GOT3 (cell line): ENCODE measurements at places on chromosomes 3 and 15.

- no peak for DNase-seq
Measured at GRCh38 chr3:12471241-12471640, 13.0 kb upstream of the TSEN2 start.

GRCh38 chr3:184679056-184679816, 32.6 kb downstream of the MAGEF1 start:
- no peak for DNase-seq

- DNase-seq, result no peak
Measured at GRCh38 chr3:42651248-42652091, 2.0 kb upstream of the ZBTB47 start.

DNA sequence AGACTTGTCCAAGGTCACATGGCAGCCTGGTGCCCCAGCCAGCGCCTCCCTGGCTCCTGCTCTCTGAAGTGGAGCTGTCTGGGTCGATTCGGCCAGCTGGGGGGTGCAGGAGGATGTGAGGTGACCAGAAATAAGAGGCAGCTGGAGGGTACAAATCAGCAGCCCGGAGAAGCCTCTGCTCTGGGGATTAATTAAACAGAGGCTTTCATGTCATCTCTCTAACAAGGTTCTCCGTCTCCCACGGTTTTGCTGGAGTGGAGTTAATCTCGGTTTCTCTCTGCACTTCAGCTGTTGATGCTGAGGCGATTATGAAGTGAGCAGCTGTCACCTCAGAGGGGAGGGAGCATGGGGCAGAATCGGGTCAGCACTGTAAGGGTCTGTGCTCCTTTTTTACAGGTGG, 236.8 kb downstream of the TLE3 start:
- no peak for DNase-seq

DNA sequence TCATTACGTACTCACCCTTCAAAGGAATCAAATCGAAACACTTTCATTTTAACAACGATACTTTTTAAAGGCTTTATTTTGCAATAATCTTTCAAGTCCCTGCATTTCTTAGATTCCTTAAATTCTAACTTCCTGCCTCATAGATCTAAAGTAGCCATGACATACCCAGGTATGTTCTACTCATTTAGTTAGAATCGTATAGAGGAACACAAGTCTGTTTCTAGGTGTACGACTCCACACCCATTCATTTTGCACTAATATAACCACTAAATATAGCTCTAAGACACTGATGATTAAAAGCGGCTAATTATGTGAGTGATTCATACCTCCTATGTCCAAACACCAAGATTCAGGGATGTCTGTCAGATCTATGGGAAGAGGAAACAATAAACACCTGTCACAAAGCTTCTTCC, 1.3 kb downstream of the ATP13A3 start:
- no peak for DNase-seq

DNA sequence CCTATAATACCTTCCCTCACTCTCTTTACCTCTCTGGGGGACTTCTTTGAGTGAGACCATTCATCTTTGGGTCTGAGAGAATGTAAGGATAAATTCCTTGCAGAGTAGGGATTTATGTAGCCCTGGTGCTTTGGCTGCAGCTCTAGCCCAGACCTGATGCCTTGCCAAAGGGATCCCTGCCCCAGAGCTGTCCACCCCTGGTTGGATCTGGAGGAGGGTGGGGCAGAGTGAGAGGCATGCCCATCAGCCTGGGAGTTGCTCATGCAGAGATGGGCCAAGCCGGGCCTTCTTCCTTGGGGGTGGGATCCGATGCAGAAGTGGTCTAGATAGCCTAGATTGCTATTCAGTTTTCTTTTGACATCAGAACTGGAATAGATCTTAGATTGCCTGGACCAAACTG, 31.5 kb downstream of the RTP1 start:
- DNase-seq, result no peak

GRCh38 chr3:126126811-126127431, 43.0 kb upstream of the SLC41A3 start:
- DNase-seq, result no peak

GRCh38 chr3:157113832-157114505, 46.0 kb downstream of the CCNL1 start:
- DNase-seq, result no peak

DNA sequence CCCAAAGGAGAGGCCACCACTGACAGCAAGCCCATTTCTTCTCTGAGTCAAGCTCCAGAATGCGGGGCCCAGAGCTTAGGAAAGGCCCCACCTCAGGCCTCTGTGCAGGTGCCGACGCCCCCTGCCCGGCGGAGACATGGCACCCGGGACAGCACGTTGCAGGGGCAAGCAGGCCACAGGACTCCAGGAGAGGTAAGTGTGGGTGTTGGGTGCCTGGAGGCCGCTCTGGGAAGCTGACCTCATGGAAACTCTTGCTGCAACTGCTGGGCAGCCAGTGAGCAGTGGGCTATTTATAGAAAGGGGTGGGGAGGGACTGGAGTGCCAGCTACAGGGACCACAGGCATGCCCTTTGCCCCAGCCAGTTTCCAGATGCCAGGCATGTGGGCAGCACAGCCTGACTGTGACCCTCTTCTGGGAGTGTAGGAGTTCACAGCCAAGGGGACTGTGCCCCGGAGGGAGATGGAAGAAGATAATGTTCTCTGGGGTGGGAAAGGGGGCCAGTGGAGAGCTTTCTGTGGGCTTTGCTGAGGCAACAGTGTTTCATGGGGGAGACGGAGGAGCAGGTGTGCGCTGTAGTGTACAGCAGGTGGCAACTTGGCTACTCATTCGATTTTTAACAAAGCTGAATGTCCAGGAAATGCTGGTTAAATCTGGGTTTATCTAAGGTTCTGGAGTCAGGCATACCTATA, 23.7 kb downstream of the ALPK3 start:
- peak; percentile 48 for DNase-seq

GRCh38 chr15:100670505-100671021, 68.2 kb downstream of the ASB7 start:
- no peak for DNase-seq

DNA sequence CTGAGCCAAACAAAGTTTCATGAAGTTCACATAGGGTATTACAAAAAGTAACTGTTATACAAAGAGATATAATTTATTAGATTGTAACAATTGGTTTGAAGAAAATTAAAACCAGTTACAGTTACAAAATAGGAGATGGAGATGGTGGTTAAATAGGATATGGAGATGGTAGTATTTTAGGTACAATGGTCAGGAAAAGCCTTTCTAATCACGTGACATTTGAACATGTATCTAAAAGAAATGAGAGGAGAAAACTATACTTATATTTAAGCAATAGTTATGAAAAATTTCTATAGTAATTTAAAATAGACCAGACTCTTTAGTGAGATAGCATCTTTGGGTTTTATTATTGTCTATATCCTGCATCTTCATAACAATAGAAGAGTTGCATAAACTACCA, 312.9 kb downstream of the RBMS3 start:
- DNase-seq, result no peak

GRCh38 chr3:152454076-152454875, 185.5 kb downstream of the MBNL1 start:
- DNase-seq, result no peak

DNA sequence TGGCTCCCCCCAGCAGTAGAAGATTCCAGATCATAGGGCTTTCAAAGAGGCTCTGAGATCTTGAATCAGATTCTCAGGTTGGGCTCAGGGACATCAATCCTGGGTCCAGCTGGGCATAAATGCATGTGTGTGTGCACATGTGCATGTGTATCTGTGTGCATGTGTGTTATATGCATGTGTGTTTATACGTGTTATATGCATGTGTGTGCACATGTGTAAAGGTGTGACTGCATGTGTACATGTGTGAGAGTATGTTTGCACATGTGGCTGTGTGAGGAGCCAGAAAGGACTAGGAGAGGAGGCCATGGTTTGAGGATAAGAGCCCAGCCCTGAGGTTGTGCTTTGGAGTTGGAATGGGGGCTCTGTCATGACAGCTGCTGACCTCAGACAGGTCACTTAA, 1.8 kb upstream of the MAPKAPK3 start:
- no peak for DNase-seq

GRCh38 chr3:129304962-129305222, 26.2 kb downstream of the HMCES start:
- no peak for DNase-seq

DNA sequence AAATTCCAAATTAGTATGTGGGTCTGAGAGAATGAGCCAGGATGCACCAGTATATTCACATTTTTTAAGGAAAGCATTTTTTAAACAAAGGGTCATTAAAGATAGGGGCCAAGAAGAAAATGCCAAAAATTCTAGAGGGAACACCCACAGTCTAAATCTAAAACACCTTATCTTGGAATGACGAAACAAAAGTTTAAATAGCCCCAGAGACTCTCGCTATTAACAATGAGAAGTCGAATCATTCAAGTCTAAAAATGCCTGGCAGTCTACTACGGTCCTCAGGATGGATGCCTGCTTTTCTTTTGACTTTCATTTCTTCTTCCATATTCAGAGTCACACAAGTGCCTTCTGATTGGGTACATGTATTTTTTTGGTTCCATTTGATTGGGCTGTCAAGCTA, 66.3 kb downstream of the SSUH2 start:
- no peak for DNase-seq

DNA sequence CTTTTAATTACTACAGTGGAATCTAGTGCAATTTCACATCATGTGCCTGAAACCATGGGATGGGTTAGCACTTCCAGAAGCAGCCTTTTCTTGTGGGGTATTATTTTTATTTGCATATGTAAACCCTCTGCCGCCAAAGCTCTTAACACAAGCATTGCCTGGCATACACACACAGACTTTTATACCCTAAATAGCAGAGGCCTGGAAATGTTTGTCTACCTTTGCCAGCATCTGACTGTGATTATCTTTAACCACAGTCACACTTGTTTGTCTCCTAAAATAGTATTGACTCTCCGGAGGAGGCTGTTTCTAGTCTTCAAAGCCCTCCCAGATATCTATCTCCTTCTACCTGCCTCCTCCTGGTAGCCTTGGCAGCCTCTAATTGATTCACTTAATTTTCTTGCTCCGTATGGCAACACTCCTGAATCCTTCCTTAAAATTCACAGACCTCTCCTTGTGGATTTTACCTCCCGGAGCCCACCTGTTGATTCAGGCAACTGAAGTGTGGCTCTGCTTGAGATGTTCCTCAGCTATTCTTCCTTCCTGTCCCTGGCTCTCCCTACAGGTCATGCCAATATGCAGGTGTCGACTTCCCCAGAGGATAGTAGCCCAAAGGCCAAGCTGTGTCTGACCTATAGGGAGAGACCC, 127.1 kb upstream of the UMPS start:
- no peak for DNase-seq

DNA sequence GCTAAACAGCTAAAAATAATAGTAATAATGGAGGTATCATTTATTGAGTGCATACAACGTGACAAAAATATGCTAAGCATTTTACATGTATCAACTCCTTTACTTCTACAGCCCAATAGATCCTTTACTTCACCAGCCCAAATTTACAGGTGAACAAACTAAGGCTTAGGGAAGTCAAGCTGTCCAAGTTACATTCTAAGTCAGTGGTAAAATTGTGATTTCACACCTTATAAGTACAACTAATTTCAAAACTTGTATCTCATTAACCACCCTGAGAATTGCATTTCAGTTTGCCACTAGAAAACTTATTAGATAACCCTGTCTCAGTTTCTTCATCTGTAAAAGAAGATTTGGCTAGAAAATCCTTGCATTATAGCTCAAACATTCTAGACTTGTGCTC, 10.7 kb downstream of the SLC33A1 start:
- no peak for DNase-seq

DNA sequence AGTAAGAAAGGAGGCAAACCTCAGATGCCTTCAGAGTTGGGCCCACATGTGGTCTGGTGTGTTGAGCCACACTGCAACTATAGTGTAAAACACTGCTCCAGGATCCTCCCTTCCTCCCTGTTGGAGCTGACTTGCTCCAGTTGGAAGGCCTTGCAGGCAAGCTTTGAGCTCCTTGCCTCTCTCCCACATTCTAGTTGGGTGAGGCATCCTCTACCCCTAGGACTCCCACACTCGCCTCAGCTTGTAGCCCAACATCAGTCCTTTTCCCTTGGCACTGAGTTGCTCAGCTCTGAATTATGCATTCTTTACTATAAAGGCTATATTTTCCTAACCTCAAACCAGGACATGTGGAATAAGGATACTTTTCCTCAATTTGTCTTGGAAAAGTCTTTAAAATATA, 143.9 kb downstream of the NECTIN3 start:
- no peak for DNase-seq

GRCh38 chr15:50248994-50249582, 16.4 kb downstream of the HDC start:
- DNase-seq, result no peak

DNA sequence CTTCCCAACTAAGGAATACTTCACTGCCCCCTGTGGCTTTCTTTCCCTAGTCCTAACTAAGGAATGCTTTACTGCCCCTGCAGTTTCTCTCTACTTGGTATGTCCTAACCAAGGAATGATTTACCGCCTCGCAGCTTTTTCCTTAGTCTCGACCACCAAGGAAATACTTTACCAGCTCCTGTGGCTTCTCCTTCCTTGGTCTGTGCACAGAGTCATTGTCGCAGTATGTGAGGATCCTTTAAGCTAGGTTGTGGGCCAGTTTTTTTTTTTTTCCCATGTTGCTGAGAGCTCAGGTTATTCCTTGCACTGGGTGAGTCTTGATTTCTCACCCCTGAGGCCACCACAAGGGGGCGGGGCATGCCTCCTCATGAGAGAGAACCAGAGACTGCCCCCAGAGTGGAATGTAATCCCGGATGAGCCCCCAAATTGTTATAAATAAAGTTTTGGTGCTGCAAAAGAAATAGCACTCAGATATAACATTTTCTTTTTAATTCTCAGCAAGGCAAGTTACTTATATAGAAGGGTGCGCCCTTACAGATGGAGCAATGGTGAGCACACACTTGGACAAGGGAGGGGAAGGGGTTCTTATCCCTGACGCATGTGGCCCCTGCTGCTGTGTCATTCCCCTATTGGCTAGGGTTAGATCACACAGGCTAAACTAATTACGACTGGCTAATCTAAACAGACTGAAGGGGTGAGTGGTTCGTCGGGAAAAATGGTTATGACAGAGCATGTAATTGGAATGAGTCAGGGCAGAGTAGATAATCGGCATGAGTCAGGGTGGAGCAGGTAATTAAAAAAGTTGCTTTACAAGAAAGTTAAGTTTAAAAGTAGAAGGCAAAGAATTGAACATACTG, 27.0 kb downstream of the NDUFB4 start:
- DNase-seq, result no peak

GRCh38 chr15:101502572-101503295, 13.2 kb upstream of the PCSK6 start:
- no peak for DNase-seq

DNA sequence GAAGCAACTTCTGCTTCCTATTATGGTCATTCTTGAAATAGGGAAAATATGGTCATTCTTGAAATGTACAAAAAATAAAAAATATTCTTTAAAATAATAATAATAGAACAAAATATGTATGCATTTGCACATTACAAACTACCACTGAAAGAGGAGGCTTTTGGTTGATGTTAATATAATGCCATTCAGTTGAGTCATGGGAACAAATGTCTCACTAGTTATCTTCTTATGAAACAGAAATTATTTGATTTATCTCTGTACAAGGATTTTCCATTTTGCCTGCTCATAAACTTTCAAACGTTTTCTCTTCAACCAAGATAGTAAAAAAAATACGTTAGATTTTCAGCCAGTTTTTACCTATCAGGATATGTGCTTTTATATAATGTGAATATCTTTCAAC, 1662.7 kb downstream of the OTOL1 start:
- no peak for DNase-seq

- no peak for DNase-seq
Measured at GRCh38 chr3:38112378-38112761, 24.6 kb downstream of the ACAA1 start.
